Stimulated activated CD4-positive, alpha-beta T cell treated with anti-CD3 and anti-CD28 coated beads, Interleukin-12 subunit alpha, Interleukin-12 subunit beta, amount 100 ng/mL, for 48 hours (primary cell): ENCODE measurements at places on chromosomes 1 and 21.
A peak's percentile ranks its signal among the peaks of the same experiment; 100 is the strongest.

DNA sequence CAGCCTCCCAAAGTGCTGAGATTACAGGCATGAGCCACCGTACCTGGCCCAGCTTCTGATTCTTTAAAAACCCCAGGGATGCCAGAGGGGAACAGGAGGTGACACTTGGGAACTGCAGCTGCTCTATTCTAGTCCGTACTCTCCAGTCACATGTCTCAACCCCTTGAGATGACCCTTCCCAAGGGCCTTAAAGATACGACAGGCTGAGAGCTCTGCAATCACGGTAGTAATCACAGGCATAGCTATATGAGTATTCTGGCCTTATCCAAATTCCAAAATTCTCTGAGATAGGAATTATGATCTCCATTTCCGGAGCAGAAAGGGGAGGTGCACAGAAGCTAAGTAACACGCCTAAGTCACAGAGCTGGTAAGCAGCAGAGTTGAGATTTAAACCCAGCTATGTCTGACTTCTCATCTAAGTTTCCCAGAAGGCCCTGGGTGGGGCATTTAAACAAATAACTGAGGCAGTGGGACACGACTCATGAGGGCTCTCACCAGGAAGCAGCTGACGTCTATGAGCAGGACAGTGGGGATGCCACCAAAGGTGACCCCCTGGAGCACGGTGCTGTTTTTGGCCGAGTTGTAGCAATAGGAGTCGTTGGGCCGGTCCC is 5.2 kb downstream of the TMEM63A start:
- no peak for DNase-seq

- no peak for DNase-seq
Observed at GRCh38 chr1:206890125-206891060, 6.8 kb upstream of the IL24 start.

DNA sequence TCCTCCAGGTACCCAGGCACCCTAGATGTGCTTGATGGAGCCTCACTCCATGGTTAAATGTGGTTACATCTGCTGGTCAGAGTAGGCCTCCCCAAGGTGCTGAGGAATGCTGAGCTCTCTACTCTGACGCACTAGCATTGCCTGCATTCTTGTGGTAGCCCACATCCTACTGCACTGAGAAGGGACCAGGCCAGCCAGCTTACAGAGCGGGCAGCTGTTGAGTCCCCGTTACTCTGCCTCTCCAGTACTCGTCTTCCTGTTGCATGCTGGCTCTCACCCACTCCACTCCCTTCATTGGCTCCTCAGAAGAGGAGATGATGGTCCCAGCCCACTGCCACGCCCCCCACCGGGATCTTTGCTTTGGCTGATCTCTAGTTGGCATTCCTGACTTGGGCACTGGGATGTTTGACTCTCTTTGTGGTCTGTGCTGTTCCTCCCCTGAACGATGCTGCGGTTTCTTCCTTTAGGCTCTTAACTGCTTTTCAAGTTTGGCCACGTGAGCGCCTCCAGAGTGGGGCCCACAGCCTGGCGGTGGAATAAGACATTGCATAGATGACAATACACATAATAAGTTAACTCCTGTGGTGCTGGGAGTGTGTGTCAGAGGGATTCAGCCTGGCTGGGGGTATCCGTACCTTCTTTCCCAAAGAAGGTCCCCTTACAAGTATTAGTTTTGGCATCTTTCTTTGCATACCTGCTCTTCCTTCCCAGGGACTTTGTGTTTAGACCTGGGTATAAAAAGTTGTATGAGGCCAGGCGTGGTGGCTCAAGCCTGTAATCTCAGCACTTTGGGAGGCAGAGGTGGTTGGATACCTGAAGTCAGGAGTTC is 18.6 kb downstream of the AZIN2 start:
- DNase-seq = peak; percentile 51

GRCh38 chr1:189851806-189852367 is 625.8 kb downstream of the BRINP3 start:
- DNase-seq = no peak

GRCh38 chr1:65048335-65048734 is 82.0 kb upstream of the JAK1 start:
- DNase-seq = no peak

- DNase-seq = no peak
Observed at GRCh38 chr1:30360281-30360680, 363.1 kb downstream of the MATN1 start.

GRCh38 chr1:186113461-186113860 is 261.6 kb downstream of the TPR start:
- no peak for DNase-seq

DNA sequence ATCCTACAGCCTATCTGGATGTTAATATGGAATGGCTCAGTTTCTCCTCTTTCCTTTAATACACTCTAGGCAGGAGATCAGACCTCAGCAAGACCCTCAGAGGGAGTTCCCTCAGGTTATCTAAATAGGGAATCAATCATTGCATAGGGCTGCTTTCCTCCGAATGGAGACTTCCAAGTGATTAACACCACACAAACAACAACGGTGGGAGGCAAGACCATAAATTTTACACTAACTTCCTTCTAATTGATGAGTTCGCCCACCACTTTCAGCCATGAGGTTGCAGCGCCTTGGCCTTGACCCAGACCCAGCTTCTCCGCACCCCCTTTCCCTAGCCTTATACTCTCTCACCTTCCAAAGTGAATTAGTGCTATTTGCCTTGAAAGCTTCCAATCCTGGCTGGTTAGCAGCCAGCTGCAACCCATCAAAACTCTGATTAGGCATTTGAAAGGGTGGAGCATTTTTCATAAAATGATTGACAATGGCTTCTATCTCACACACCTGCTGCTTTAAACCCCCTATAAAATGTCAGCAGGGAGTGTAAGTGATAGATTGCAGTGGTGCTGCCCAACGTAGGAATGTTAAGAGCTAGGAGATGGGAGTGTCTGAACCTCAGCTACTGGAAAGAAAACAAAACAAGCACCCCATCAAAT is 534.9 kb upstream of the USP24 start:
- DNase-seq = no peak

- DNase-seq = no peak
Observed at GRCh38 chr1:76510672-76511557, 356.4 kb upstream of the ST6GALNAC5 start.

DNA sequence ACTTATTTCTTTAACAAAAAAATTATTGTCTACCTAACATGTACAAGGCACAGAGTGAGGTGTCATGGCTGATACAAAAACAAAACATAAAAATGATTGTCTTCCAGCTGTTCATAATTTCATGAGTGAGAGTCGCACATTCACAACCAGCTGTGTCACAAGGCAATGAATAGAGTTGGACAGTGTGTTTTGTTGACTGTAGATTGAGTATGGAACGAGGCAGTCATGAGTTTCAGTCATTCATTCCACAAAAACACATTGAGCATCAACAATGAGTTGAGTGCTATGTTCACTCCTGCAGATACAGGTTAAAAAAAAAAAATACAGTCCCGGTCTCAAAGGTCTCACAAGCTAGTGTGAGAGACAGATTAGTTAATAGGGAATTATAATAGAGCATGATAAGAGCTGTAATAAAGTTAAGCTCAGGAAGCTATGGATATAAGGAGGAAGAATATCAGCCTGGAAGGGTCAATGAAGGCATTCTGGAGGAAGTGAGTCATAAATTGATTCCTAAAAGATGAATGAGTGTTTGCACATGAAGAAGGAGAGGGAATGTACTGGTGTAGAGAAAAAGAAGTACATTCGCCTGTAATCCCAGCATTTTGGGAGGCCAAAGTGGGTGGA is 47.8 kb upstream of the ARHGAP29 start:
- DNase-seq = no peak

DNA sequence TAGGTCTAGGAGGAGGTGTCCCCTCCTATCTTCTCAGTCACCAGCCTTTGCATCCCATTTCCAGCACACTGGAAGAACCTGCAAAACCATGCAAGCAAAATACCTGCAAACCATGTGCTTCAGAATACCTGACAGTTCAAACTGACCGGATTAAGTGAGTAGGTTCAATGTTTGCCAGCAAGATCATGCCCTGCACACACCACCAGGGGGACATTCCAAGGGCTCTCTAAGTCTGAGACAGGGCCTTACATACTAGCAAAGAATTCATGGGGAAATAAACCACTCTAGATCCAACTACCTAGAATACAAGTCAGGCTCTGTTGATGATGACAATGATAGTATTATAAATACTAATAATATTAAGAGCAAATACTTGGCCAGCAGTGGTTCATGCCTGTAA is 27.6 kb downstream of the INPP5B start:
- DNase-seq = no peak

DNA sequence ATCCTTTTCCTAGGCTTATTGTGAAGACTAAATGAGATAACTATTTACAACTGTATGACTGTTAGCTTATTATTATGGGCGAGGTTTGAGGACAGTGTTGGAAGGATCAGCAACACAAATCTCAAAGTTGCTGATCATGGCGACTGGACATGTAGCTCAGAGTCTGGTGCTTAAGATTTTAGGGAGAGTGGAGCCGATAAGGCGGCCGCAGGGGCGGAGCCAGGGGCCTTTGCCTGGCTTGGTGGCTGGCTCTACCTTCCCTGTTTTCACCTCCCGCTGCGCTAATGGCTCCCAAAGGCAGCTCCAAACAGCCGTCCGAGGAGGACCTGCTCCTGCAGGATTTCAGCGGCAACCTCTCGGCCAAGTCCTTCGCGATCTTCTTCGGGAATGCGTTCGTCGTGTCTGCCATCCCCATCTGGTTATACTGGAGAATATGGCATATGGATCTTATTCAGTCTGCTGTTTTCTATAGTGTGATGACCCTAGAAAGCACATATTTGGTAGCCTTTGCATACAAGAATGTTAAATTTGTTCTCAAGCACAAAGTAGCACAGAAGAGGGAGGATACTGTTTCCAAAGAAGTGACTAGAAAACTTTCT is 45.5 kb downstream of the GIPC2 start:
- no peak for DNase-seq

- DNase-seq = no peak
Observed at GRCh38 chr1:81125672-81126071, 675.1 kb upstream of the ADGRL2 start.

DNA sequence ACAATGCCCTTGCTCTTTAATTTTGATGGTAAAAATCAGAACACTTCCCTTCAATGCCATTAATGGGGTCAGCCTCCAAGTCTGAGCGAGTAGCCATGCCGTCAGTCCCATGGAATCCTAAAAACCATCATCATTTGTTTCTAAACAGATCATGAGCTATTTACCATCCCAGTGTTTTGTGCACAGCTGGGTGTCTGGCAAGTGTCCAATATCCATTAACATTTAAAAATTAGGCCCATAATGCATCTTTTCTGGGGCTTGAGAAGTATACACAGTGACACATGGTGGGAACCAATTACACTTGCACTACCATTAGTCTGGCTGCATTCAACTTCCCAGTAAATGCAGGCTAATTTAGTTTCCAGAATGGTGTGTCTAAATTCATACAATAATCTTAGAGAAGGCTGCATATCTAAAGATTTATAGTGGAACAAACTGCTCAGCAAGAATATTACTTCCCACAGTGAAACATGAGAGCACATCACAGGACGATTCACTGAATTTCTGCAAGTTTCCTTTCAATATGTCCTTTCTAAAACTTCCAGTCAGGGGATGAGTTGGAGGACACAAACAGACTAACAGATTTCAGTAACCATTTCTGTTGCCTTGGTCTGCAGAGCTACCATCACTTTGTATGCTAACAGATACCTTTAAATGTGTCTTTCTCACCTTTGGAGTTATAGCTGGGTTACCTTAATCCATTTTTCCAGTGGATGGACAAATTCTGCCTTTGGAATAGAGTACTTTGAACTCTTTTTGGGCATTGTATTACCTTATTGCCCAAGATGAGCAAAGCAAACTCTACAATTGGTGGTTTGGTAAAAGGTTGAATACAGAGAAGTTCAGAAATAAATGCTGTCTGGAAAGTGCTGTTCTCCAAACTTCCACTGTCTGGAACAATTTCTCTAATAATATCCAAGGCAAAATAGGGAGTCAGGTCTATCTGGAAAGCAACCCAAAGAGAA is 258.0 kb downstream of the PTBP2 start:
- no peak for DNase-seq

DNA sequence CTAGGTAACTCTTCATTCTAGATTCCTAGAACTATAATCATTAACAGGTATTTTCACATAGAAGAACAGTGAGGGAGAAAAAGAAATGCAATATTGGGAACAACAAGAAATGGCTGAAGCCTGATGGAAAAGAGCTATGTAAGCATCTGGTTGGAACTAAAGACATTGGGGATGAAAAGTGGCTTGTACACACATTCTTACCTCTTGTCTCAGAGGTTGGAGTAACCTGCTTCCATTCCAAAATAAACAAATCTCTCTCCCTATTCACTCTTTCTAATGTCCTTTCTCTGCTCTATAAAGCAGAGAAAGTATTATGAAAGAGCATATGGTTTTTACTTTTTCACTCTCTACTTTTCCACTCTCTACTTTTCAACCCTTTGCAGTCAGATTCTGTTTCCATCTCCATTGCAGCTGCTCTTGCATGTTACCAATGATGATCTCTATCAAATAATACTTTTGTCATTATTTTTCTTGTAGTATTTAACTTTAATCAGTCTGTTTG is 37.5 kb downstream of the CMPK1 start:
- DNase-seq = no peak

- DNase-seq = no peak
Observed at GRCh38 chr1:165862448-165862847, 35.0 kb downstream of the UCK2 start.

GRCh38 chr1:11483581-11484320 is 4.8 kb downstream of the DISP3 start:
- DNase-seq = no peak

GRCh38 chr1:31669786-31670592 is 25.3 kb upstream of the PEF1 start:
- no peak for DNase-seq

GRCh38 chr1:212754193-212754592 is 37.4 kb downstream of the NSL1 start:
- no peak for DNase-seq

- no peak for DNase-seq
Observed at GRCh38 chr21:45409466-45410150, 4.6 kb downstream of the COL18A1 start.

DNA sequence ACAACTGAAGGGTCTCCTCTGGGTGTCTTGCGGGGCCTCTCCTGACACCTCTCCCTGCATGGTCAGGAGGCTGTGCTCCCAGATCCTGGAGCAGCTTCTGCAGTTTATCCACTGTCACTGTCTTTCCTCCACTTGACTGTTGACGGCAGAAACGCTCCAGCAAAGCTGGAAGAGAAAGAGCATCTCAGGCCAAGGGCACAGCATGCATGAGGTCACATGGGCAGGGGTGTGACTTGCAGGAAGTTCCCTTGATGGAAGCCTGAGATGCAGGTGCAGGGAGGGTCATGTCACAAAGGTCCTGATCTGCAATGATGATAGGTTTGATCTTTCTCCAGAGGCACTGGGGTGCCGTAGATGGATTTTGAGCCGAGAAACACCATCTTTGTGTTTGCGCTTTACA is 23.3 kb downstream of the SLC44A3 start:
- no peak for DNase-seq

DNA sequence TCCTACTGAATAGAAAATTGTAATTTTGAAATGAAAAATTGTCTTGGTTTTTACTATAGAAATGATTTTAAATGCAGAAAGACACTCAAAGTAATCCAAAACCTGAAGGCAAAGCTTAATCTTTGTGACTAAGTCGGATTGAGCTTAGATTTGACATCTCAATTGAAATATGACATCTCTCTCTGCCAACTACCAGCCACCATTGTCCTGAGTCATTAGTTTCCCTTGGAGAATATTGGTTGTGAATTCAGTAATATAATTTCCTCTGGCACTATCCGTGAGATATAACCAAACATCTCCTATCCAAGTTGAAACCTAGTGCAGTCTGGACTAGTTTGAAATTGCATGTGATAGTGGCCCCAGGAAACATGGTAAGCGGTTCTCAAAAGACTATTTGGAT is 37.1 kb downstream of the PLA2G4A start:
- no peak for DNase-seq
